ENCODE measurements at places on chromosomes 1 and 21.

- DNase-seq: no peak
Observed at GRCh38 chr1:119482517-119483425, 24.2 kb upstream of the HSD3B1 start.

DNA sequence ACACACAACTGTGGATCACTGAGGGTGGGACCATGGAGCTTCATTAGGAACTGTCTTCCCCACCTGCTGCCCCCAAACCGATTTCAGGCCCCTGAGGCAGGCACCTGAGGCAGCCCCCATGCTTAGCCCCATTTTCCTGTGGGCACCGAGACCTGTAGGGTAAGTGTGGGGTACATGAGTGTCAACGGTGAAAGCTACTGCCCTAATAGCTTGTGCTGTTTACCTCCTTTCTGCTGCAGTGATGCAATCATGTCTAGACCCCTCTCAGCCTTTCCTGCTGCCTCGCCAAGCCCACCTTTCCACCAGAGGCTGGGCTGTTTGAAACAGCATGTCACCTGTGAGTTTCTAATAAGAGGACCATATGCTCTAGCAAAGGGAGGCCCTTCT is 53.0 kb downstream of the NFASC start:
- DNase-seq: no peak

- DNase-seq: peak; percentile 38
Observed at GRCh38 chr1:119286587-119287181, 81.9 kb upstream of the HAO2 start.

GRCh38 chr1:31991182-31991581 is 22.5 kb upstream of the KHDRBS1 start:
- no peak for DNase-seq

Data from AG08395 (cell line).